DMS 273 treated with DMSO at 0.1 percent for 48 hours (cell line): ENCODE measurements at places on chromosomes 2 and 18.

DNA sequence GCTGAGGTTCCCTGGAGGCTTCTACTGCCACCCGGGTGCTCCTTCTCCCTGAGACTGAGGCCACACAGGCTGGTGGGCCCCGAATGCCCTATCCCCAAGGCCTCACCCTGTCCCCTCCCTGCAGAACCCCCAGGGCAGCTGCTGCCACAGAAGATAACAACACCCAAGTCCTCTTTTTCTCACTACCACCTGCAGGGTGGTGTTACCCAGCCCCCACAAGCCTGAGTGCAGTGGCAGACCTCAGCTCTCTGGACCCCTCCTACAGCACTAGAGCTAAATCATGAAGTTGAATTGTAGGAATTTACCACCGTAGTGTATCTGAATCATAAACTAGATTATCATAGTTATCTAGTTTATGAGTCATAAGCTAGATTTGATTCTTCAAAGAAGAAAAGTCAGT lies 7.3 kb upstream of the CENPA start:
- DNase-seq = no peak

GRCh38 chr2:213219816-213220215 lies 64.4 kb upstream of the SPAG16 start:
- DNase-seq = no peak

- no peak for DNase-seq
These were observed 138.8 kb downstream of the TRIB2 start for GRCh38 chr2:12855508-12855907.

DNA sequence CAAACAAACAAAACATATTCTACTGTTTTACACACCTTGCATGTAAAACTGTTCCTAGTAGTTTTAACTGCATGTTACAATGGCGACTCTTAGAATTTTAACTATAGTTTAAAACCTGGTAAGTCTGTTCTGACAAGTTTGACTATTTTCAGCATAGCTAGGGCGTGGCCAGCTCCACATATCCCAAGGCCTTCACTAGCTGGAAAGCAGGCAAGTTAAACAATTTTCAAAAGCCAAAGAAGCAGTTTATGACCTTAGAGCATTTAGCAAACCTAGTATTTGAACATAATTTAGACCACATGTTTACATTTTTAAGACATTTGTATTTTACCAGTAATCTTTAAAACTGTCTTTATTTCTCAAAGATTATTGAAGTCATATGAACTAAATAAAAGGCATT lies 402.8 kb upstream of the SYT4 start:
- no peak for DNase-seq

- DNase-seq = no peak
These were observed at the start of gene ANKRD23 for GRCh38 chr2:96843538-96844268. ANKRD23 (minus strand) TSS chr2:96844021; CDS start chr2:96843992, 29 bp downstream.

DNA sequence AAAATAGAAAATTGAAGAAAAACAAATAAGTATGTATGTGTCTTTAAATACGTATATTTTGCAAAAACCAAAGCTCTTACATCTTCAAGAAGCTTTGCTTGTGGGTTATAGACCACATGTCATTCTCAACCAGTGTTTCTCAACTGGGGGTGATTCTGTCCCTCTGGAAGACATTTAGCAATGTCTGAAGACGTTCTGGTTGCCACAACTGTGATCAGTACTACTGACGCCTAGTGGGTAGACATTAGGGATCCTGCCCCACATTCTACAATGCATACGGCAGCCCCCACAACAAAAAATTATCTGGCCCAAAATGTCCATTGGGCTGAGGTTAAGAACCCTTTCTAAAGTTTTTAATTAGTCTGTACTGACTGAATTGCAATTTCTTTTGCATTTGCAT lies 48.4 kb downstream of the UNC50 start:
- no peak for DNase-seq

- DNase-seq = no peak
These were observed 12.7 kb upstream of the GNAL start for GRCh38 chr18:11676386-11676785.

DNA sequence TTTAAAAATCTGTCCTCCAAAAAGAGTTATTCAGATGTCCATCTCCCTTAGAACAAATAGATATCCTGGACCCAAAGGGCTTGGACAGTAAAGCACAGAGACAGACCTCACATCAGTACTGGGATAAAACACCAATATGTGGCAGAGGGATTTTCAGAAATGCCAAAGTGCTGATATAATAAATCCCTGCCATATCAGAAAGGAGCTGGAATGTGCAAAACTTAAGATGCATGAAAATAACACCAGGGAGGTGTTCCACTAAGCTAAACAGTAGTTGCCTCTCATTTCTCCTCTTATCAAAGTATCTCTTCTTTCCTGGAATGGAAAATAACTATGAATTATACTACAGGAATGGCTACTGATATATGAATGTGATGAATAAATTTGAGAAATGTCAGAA lies 13.2 kb downstream of the USP40 start:
- no peak for DNase-seq

DNA sequence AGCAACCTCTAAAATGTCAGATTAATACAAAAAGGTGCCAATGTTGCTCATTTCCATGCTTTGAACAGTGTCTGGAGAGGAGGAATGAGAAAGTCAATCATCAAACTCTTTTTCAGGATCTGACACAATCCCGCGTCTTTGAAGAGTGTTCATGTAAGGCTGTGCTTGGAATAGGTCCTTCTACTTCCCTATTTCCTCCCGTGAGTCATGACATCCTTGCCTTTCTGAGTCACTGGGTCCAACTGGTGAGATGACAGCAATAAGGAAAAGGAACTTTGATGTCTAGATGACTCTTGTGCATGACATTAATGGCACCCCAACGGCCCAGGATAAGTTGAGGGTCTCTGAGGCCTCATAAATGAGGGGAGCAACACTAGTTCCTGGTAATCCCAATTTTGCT lies 109.0 kb upstream of the CELF4 start:
- DNase-seq = no peak

DNA sequence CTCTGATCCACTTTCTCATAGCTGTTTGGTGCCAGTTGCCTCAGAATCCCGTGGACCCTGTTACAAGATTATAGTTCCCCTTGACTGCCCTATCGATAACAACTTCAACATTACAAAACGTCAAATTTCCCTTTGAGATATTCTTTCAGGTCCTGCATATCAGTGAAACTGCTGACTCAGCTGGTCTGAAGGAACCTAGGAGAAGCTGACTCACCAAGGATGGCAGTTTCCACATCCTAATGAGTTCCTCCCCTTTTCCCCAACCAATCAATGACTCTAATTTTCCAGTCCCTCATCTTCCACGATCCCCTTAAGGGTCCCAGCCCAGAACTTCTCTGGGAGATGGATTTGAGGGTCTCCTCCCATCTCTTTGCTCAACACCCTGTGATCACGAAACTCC lies 27.6 kb upstream of the GNAL start:
- DNase-seq = no peak
